Lower lobe of right lung (tissue), 2 donors: ENCODE measurements at places on chromosomes 5 and 9. TPM values are rescaled to one million over a fixed set of nuclear protein-coding genes. Genes with fewer than 3 reads are reported as not detected.

- H3K36me3 ChIP-seq: no peaks in the 10 kb centered on the region
- H3K27ac ChIP-seq: no peak overlapping the region
- H3K4me3 ChIP-seq: no peak overlapping the region
- no peaks in the 10 kb centered on the region for H3K27me3 ChIP-seq
- H3K4me1 ChIP-seq: no peaks in the 10 kb centered on the region
Observed at GRCh38 chr9:83198371-83198770, 135.4 kb upstream of the RASEF start.

DNA sequence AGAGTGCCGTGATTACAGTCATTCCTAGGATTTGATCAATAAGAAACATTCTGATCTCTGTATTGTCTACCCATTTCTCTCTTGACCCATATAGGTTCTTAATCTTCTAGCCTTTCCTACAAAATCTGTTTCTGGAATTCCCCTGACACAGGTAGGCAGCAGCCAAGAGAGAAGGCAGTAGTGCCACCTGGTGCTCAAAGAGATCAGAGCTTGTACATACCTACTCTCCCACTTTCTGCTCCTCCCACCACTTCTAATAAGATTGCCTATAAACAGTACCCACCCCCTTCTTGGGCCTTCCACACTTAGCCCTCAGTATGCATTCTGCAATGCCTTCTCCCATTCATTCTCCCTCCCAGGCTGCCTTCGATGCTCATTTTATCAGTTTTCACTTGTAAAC is 117.4 kb upstream of the RORB start:
- DNase-seq: no peak
- no peaks in the 10 kb centered on the region for H3K4me1 ChIP-seq
- H3K27me3 ChIP-seq: no peaks in the 10 kb centered on the region
- no peak overlapping the region for H3K4me3 ChIP-seq

GRCh38 chr5:158727136-158727535 is 372.6 kb downstream of the EBF1 start:
- no peaks in the 10 kb centered on the region for H3K36me3 ChIP-seq
- DNase-seq: no peak
- no peaks in the 10 kb centered on the region for H3K27me3 ChIP-seq
- peaks cover 9% of the 10 kb centered on the region for H3K4me1 ChIP-seq
- no peak overlapping the region for H3K27ac ChIP-seq

DNA sequence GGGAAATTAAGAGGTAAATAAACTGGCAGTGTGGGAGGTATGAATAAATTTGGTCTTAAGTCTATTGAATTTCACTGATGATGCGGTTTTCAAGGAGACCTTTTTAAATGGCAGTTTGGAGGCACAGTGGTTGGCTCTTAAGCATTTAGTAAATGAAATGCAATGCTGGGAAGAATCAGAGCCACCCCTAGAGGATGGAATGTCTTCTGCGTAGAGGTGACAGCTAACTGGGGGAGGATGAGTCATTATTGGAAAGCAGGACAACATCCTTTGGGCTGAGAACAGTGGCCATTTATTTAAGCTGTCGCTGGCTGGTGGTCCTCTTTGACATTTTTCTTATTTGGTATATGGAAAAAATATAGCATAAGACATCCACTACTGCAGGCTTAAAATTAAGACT is 163.2 kb downstream of the SH3GL2 start:
- no peaks in the 10 kb centered on the region for H3K4me1 ChIP-seq
- H3K27me3 ChIP-seq: no peaks in the 10 kb centered on the region
- no peak for DNase-seq
- no peaks in the 10 kb centered on the region for H3K36me3 ChIP-seq

DNA sequence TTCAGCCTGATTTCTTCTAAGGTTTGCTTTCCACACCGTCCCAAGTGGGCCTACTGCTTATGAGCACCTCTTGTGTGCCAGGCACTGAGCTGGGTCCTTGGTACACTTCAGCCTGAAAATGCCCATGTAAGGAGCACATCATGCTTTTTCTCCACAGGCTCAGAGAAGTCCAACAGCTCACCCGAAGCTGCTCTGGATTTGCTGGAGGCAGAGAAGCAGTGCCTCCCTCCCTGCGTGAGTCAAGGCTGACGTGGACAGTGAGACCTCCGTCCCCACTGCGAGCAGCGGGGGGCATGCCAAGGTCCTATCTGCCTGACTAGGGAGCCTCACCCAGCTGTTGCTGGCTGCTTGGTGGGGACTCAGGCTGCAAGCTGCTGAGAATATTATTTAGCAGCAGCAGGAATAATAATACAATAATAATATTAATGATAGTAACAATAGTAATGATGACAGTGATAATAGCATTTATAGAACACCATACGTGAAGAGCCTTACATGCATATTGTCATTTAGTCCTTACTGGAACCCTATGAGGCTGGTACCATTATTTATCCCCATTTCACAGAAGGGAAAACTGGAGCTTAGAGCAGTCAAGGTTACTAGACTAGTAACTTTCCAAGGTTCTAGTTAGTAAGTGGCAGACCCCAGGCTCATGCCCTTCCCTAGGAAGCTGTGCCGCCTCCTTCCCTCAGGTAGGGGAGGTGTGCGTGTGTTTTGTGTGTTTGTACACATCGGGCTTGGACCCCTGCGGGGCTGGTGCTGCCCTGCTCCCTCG is 194.8 kb downstream of the HSPA4 start:
- peak; percentile 34 for DNase-seq
- no peak overlapping the region for H3K4me3 ChIP-seq
- no peaks in the 10 kb centered on the region for H3K36me3 ChIP-seq
- H3K27me3 ChIP-seq: no peaks in the 10 kb centered on the region

DNA sequence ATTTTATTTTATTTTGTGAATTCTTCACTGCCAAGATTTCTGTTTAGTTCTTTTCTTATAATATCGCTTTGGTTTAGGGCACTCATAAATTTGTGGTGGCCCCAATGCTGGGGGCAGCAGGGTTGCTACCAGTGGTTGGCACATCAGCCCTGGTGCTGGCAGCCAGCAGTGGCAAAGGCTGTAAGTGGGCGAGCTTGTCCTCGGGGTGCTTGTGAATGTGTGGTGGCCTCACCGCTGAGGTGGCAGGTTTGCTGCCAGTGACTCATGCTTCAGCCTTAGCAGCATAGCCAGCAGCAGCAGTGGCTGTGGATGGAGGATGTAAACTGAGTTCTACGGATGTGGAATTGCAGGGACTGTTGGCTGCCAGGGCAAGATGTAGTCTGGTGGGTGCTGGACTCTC is 262.9 kb upstream of the DMAC1 start:
- H3K4me3 ChIP-seq: no peak overlapping the region
- H3K27me3 ChIP-seq: no peaks in the 10 kb centered on the region
- DNase-seq: no peak
- no peak overlapping the region for H3K27ac ChIP-seq
- no peaks in the 10 kb centered on the region for H3K36me3 ChIP-seq
- no peaks in the 10 kb centered on the region for H3K4me1 ChIP-seq

- H3K27me3 ChIP-seq: no peaks in the 10 kb centered on the region
- peaks cover 7% of the 10 kb centered on the region for H3K36me3 ChIP-seq
- no peak overlapping the region for H3K4me3 ChIP-seq
- no peak overlapping the region for H3K27ac ChIP-seq
- no peak for DNase-seq
- H3K4me1 ChIP-seq: peaks cover 71% of the 10 kb centered on the region
Observed at GRCh38 chr5:139566611-139567010, 5.5 kb downstream of the UBE2D2 start.

- H3K36me3 ChIP-seq: no peaks in the 10 kb centered on the region
- H3K27me3 ChIP-seq: no peaks in the 10 kb centered on the region
- peak overlapping the region; percentile 88 for H3K27ac ChIP-seq
- H3K4me1 ChIP-seq: peaks cover 31% of the 10 kb centered on the region
- no peak overlapping the region for H3K4me3 ChIP-seq
Observed at GRCh38 chr5:172740428-172741205, 30.4 kb downstream of the DUSP1 start.

DNA sequence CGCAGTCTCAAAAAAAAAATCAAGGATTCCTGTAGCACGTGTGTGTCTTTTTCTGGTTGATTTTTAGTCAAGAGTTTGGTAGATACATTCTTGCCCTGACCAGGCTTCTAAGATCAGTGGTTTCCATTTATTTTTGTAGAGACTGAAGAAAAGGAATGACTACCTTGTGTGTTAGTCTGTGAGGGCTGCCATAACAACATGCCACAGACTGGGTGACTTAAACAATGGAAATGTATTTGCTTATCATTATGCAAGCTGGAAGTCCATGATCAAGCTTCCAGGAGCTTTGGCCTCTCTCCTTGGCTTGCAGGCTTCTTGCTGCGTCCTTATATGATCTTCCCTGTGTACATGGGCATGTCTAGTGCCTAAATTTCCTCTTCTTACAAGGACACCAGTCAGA is 127.0 kb downstream of the CCDC192 start:
- H3K27ac ChIP-seq: no peak overlapping the region
- H3K4me1 ChIP-seq: peaks cover 5% of the 10 kb centered on the region
- no peak for DNase-seq
- H3K4me3 ChIP-seq: no peak overlapping the region
- no peaks in the 10 kb centered on the region for H3K27me3 ChIP-seq
- no peaks in the 10 kb centered on the region for H3K36me3 ChIP-seq

DNA sequence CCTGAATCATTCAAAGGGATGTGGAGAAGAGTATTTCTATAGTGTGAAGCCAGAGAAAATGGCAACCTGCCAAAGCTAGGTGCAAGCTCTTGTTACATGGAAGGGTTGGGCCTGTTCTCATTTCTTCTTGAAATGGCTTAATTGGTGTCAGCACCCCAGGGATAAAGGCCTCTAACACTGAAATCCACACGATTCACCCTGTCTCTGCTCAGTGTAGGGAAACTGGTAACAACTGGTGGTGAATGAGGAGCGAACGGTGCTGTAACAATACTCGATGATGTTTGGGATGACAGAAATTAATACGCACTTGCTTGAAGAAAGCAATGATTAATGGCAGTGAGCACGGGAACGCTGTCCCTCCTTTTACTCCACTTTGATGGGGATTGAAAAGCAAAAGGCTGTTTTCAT is 16.2 kb downstream of the PBX3 start:
- no peak for DNase-seq
- no peak overlapping the region for H3K4me3 ChIP-seq
- H3K36me3 ChIP-seq: no peaks in the 10 kb centered on the region
- H3K4me1 ChIP-seq: peaks cover 34% of the 10 kb centered on the region
- H3K27me3 ChIP-seq: no peaks in the 10 kb centered on the region

- no peak overlapping the region for H3K27ac ChIP-seq
- H3K36me3 ChIP-seq: no peaks in the 10 kb centered on the region
- H3K4me3 ChIP-seq: no peak overlapping the region
- no peak for DNase-seq
Observed at GRCh38 chr5:18072600-18072999, 438.3 kb downstream of the TAF11L14 start.

DNA sequence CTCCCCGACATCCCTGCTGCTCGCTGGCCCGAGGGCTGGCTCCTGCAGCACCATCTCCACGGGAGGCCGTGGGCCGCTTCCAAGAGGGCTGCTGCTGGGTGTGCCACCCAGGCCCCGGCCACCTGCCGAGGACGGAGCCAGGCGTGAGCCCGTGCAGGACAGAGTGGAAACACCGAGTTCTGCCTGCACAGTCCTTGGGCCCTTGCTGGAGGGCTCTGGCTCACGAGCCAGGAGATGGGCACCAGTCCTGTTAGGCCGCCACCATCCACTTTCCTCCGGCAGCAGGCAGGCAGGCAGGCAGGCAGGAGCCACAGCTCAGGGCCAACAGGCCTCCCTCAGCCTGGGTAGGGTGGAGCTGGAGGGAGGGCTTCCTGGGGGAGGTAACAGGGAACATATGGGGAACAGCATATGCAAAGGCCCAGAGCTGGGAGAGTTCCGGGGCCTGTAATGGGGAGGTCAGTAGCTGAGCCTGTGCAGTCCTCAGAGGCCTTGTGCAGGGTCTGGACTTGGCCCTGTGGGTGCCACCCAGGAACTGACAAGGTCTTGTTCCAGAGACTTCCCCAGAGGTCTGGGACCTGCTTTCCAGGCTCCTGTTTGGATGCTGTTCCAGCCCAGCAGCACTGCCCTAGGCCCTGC is 31.9 kb downstream of the RXRA start:
- no peaks in the 10 kb centered on the region for H3K36me3 ChIP-seq
- H3K27me3 ChIP-seq: no peaks in the 10 kb centered on the region
- H3K4me3 ChIP-seq: no peak overlapping the region
- DNase-seq: no peak

DNA sequence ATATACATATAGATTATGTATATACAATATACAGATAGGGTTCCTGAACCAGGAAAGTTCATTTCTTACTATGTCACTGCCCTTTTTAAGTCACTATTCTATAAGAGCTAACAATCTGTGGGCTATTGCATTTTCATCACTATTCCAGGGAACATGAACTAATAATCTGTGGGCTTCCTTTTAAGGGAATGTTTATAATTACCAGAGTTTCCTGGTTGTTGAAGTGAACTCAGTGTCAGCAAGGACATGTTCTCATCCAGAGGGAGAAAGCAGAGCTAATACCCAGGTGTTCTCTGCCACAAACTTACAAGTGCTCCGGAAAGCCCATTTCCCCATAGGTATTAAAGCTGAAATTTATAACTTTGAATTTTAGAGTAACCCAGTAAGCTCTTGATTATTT is 69.6 kb downstream of the CWC27 start:
- H3K4me1 ChIP-seq: no peaks in the 10 kb centered on the region
- H3K27ac ChIP-seq: no peak overlapping the region
- H3K36me3 ChIP-seq: no peaks in the 10 kb centered on the region

GRCh38 chr9:87891754-87892153 is 9.1 kb downstream of the SPATA31E1 start:
- H3K27me3 ChIP-seq: no peaks in the 10 kb centered on the region
- no peak for DNase-seq
- no peaks in the 10 kb centered on the region for H3K36me3 ChIP-seq
- H3K4me3 ChIP-seq: no peak overlapping the region

GRCh38 chr5:137778772-137779564 is 24.8 kb upstream of the HNRNPA0 start:
- no peaks in the 10 kb centered on the region for H3K36me3 ChIP-seq
- H3K4me3 ChIP-seq: no peak overlapping the region
- H3K27me3 ChIP-seq: no peaks in the 10 kb centered on the region
- no peak overlapping the region for H3K27ac ChIP-seq

GRCh38 chr9:125189011-125189360 is 617 bp downstream of the PPP6C start:
- H3K27ac ChIP-seq: peak overlapping the region; percentile 94
- H3K4me1 ChIP-seq: peaks cover 46% of the 10 kb centered on the region
- DNase-seq: peak; percentile 65
- peak overlapping the region; percentile 87 for H3K4me3 ChIP-seq

- H3K27me3 ChIP-seq: no peaks in the 10 kb centered on the region
- H3K27ac ChIP-seq: no peak overlapping the region
- no peaks in the 10 kb centered on the region for H3K4me1 ChIP-seq
- no peak overlapping the region for H3K4me3 ChIP-seq
Observed at GRCh38 chr5:151601391-151601790, 10.3 kb upstream of the FAT2 start.

GRCh38 chr5:102855681-102856388 is 100.7 kb downstream of the PAM start:
- H3K4me3 ChIP-seq: no peak overlapping the region
- H3K4me1 ChIP-seq: no peaks in the 10 kb centered on the region
- H3K36me3 ChIP-seq: no peaks in the 10 kb centered on the region
- DNase-seq: no peak
- H3K27ac ChIP-seq: no peak overlapping the region
- no peaks in the 10 kb centered on the region for H3K27me3 ChIP-seq

The GFI1B gene
- total RNA-seq: 1.1 TPM

The ABLIM3 gene
- 26.7 TPM for total RNA-seq
